ENCODE measurements at places on chromosomes 1 and 21. TPM values are rescaled to one million over a fixed set of nuclear protein-coding genes. Genes with fewer than 3 reads are reported as not detected.

DNA sequence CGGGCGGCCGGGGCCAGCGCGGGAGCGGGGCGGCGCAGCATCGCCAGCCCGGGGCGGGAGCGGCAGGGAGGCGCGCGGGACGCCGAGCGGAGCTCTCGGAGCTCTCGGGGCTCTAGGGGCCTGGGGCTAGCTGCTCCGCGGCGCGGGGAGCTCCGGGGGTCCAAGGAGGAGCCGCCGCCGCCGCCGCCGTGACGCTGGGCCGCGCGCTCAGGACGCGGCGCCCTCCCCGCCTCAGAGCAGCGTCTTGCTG lies 147 bp downstream of the CLSTN1 start:
- DNase-seq = no peak

- no peak for DNase-seq
Observed at GRCh38 chr1:203536575-203536974, 42.6 kb downstream of the OPTC start.

GRCh38 chr1:181607524-181607923 lies 124.2 kb downstream of the CACNA1E start:
- DNase-seq = no peak

GRCh38 chr21:34979383-34979782 lies 69.7 kb downstream of the RUNX1 start:
- DNase-seq = no peak

Gene RNU1-1
- total RNA-seq = under 0.01 TPM
